ENCODE measurements at places on chromosomes 13 and 19. TPM values are rescaled to one million over a fixed set of nuclear protein-coding genes. Genes with fewer than 3 reads are reported as not detected.

GTF2F2 gene
- total RNA-seq, result 40.1 TPM

KLK2 gene
- total RNA-seq, result not detected

CCDC169 gene
- total RNA-seq, result not detected

RNF6 gene
- total RNA-seq, result 33.2 TPM

SULT2B1 gene
- 4.8 TPM for total RNA-seq

MBD3L3 gene
- total RNA-seq, result not detected

ATP4B gene
- not detected for total RNA-seq

GPR108 gene
- 75.0 TPM for total RNA-seq

LYPD3 gene
- total RNA-seq, result 3.6 TPM

VSIG10L gene
- total RNA-seq, result 4.6 TPM

DNA sequence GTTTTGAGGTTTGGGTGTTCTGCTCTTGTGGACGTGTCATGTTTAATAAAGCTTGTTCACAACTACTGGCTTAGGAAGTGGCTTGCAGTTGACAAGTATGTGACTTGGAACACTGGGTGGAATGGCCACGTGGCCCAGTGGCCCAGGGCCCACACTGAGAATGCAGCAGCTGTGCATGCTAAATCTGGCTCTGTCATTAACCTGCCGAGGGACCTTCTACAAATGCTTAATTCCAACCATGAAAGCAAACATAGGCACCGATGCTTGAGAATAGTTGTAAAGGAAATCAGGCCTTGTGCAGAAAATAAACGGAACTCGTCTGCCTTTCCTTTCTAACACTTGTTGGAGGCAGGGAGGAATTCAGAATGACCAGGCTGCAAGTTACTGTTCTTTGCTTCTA lies 11.6 kb upstream of the CLDN10 start:
- no peak overlapping the region for H3K4me3 ChIP-seq
- no peaks in the 10 kb centered on the region for H3K36me3 ChIP-seq
- H3K27me3 ChIP-seq, result no peaks in the 10 kb centered on the region
- no peak overlapping the region for H3K27ac ChIP-seq

GRCh38 chr19:14471436-14472187 lies 3.5 kb downstream of the PTGER1 start:
- no peak overlapping the region for H3K4me3 ChIP-seq
- no peak for DNase-seq
- H3K36me3 ChIP-seq, result no peaks in the 10 kb centered on the region
- no peaks in the 10 kb centered on the region for H3K27me3 ChIP-seq
- H3K27ac ChIP-seq, result no peak overlapping the region
- H3K4me1 ChIP-seq, result peaks cover 30% of the 10 kb centered on the region

DNA sequence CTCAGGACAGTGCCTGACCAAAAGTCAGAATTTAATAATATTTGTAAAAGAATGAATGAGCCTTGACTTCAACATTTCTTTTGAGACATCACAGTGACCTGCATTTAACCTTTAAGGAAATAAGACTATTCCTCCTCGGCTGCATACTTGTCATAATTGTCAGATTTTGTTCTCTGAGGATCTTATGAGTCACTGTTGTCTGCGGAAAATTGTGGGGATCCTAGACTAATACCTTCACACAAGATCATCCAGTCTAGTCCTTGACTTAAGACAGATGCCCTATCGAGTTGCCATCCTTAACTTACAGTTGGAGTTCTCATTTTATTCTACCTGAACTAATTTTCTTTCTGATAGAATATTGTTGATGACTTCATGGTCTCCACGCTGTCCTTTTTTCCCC lies 198.4 kb downstream of the DLEU7 start:
- H3K27me3 ChIP-seq, result no peaks in the 10 kb centered on the region
- no peak overlapping the region for H3K27ac ChIP-seq
- H3K4me1 ChIP-seq, result no peaks in the 10 kb centered on the region
- no peak overlapping the region for H3K4me3 ChIP-seq
- H3K36me3 ChIP-seq, result no peaks in the 10 kb centered on the region
- DNase-seq, result no peak

- H3K4me1 ChIP-seq, result no peaks in the 10 kb centered on the region
- no peaks in the 10 kb centered on the region for H3K27me3 ChIP-seq
- H3K4me3 ChIP-seq, result no peak overlapping the region
- DNase-seq, result no peak
Measured at GRCh38 chr13:51950722-51951121, 60.5 kb downstream of the ATP7B start.

GRCh38 chr19:16514383-16515019 lies 18.3 kb downstream of the C19orf44 start:
- H3K27me3 ChIP-seq, result no peaks in the 10 kb centered on the region
- no peak overlapping the region for H3K4me3 ChIP-seq
- H3K36me3 ChIP-seq, result peaks cover 16% of the 10 kb centered on the region
- no peaks in the 10 kb centered on the region for H3K4me1 ChIP-seq

DNA sequence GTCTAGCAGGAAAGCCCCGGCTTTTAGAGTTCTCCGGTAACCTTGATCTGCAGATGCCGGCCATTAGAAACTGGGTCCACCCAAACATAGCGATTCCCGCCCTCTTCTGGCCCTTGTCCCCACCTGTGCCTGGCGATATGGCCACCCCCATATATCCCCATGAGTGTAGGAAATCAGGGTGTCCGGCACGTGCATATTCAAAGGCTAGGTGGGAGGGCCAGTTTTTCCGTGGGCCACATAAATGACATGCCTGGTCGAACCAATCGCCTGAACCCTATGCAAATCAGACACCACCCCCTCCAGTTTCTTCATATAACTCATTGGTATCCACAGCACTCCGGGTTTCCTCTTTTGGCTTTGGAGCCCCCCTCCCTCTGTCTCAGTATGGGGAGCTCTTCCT lies 37.4 kb downstream of the ERICH4 start:
- no peaks in the 10 kb centered on the region for H3K36me3 ChIP-seq
- no peak overlapping the region for H3K4me3 ChIP-seq
- H3K27ac ChIP-seq, result no peak overlapping the region
- DNase-seq, result no peak
- H3K27me3 ChIP-seq, result peaks cover 83% of the 10 kb centered on the region

- H3K36me3 ChIP-seq, result no peaks in the 10 kb centered on the region
- H3K4me3 ChIP-seq, result no peak overlapping the region
- DNase-seq, result no peak
- no peak overlapping the region for H3K27ac ChIP-seq
Measured at GRCh38 chr19:11373166-11373884, 1.1 kb upstream of the SWSAP1 start.

DNA sequence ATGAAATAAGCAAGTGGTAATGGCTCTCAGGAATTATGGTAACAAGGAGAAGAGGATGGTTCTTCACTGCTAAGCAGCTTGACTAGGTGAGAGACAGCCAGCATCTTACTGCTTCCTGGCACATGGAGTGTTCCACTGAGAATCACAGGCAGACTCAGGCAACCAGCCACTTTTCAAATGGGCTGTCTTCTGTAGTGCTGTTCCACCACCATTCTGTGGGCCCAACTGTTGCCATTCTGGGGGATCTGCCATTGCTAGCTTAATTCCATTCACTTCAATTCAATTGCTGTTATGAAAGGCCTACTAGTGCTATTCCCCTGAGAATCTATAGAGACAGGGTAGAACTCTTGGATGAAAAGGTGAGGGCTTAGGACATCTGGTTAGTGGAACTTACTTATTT lies 341.9 kb downstream of the KCNRG start:
- DNase-seq, result no peak
- H3K27me3 ChIP-seq, result no peaks in the 10 kb centered on the region
- no peak overlapping the region for H3K4me3 ChIP-seq
- H3K4me1 ChIP-seq, result 0 out of 2 replicates have a peak, but pooled peaks cover 3% of the 10 kb centered on the region
- H3K36me3 ChIP-seq, result no peaks in the 10 kb centered on the region
- no peak overlapping the region for H3K27ac ChIP-seq

DNA sequence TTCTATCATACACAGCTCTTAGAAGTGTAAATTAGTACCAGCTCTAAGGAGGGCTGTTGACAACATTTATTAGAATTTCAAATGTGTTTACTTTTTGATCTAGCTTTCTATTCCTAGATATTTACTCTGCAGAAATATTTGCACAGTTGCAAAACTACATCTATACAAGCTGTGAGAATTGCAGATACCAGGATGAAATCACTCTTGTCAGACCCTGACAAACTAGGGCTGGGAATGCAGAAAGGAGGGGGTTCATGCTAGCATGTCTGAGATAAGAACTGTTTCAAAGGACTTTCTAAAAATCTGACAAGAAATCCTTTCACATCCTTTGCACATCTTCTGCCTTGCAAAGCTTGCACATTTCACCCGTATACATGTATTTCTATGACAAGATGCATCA lies 11.8 kb upstream of the PABPC3 start:
- H3K27me3 ChIP-seq, result no peaks in the 10 kb centered on the region
- no peak overlapping the region for H3K27ac ChIP-seq
- no peak for DNase-seq
- H3K4me3 ChIP-seq, result no peak overlapping the region
- no peaks in the 10 kb centered on the region for H3K4me1 ChIP-seq

GRCh38 chr13:73757481-73758233 lies 376.5 kb downstream of the KLF12 start:
- no peak for DNase-seq
- H3K4me3 ChIP-seq, result no peak overlapping the region

DNA sequence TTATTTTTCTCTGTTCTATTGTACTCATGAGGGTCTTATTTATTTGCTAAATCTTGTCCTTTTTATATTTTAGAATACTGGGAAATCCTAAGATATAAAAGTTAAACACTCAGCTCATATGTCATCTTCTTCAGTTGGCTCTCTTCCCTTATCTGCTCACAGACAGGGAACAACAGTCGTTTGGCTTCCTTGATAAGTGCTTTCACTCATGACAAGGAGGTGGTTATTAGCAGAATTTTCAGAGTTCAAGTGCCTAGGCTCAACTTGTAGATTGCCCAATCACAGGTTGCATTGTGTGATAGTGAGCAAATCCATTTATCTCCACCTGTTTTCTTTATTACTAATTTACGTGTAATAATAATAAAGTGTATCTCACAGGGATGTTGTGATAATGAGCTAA lies 620.3 kb upstream of the PCDH20 start:
- H3K4me1 ChIP-seq, result no peaks in the 10 kb centered on the region
- no peaks in the 10 kb centered on the region for H3K36me3 ChIP-seq
- DNase-seq, result no peak

- H3K27ac ChIP-seq, result peak within 1 kb of the TSS; percentile 58
- no peaks in the 10 kb centered on the region for H3K36me3 ChIP-seq
- H3K27me3 ChIP-seq, result no peaks in the 10 kb centered on the region
Measured at GRCh38 chr19:7595466-7596133, at the start of gene CAMSAP3. CAMSAP3 (plus strand) TSS chr19:7595863; CDS start chr19:7596003, 140 bp downstream.

DNA sequence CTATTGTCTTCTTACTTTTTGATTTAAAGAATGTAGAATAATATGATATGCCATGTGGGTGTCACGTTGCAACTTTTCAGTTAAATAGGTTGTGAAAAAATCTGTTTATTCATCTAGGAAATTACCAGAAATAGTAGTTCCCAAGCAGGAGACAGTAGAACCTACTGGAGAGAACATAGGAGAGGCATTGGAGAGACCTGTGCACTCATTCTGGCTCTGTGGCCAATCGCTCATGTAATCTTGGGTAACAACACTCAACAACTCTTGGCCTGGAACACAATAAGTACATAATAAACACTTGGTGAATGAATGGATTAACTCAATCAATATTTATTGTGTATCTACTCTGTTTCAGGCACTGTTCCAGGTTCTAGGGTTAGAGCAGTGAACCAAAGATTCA lies 35.3 kb downstream of the EDNRB start:
- no peak for DNase-seq
- no peaks in the 10 kb centered on the region for H3K4me1 ChIP-seq
- no peak overlapping the region for H3K27ac ChIP-seq
- H3K36me3 ChIP-seq, result no peaks in the 10 kb centered on the region
- H3K27me3 ChIP-seq, result no peaks in the 10 kb centered on the region
- no peak overlapping the region for H3K4me3 ChIP-seq

DNA sequence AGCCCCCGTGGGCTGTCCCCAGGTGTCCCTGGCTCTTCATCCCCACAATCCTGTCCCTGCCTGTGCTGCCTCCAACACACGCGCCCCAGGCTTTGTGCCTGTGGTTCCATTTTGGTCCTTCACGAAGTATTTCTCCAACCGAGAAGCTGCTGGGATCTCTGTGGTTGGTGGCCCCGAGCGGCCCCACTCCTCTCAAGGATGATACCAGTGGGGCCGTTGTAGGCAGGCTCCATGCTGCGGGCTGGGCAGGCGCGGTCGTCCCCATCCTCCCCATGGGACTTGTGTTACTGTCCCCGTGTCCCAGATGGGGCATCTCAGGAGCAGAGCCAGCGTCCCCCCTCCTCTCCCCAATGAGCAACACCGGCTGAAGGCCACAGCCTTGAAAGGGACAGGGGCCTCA lies 3.7 kb upstream of the ZNF554 start:
- peaks cover 2% of the 10 kb centered on the region for H3K36me3 ChIP-seq
- no peaks in the 10 kb centered on the region for H3K27me3 ChIP-seq
- H3K4me1 ChIP-seq, result peaks cover 6% of the 10 kb centered on the region
- no peak overlapping the region for H3K27ac ChIP-seq
- H3K4me3 ChIP-seq, result no peak overlapping the region
- DNase-seq, result no peak

GRCh38 chr19:13689085-13689484 lies 75.2 kb upstream of the MRI1 start:
- H3K4me1 ChIP-seq, result no peaks in the 10 kb centered on the region
- H3K27me3 ChIP-seq, result no peaks in the 10 kb centered on the region
- DNase-seq, result peak; percentile 61
- H3K27ac ChIP-seq, result no peak overlapping the region
- H3K36me3 ChIP-seq, result no peaks in the 10 kb centered on the region

DNA sequence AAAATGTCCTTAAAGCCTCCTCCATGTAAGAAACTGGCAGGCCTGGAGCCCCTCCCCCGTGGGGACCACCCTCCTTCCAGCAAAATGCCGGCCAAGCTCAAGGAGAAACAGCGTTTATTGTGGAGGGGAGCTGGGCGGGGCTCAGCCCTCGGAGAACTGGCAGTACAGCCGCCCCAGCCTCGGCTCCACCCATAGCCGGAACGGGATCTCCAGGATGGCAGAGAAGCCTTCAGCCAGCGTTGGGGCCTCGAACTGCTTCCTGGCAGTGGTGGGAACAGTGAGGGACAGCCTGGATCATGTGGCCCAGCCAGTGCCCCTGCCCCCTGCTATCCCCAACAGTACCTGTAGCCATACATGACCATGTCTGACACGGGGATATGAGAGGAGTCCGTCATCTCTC lies 6.3 kb downstream of the PNKP start:
- peak overlapping the region; percentile 40 for H3K27ac ChIP-seq
- no peak overlapping the region for H3K4me3 ChIP-seq
- no peak for DNase-seq
- peaks cover 15% of the 10 kb centered on the region for H3K36me3 ChIP-seq
- peaks cover 8% of the 10 kb centered on the region for H3K4me1 ChIP-seq
- no peaks in the 10 kb centered on the region for H3K27me3 ChIP-seq

GRCh38 chr13:48626726-48627451 lies 26.8 kb upstream of the CYSLTR2 start:
- DNase-seq, result no peak
- no peak overlapping the region for H3K27ac ChIP-seq
- no peaks in the 10 kb centered on the region for H3K36me3 ChIP-seq

- DNase-seq, result no peak
- H3K4me3 ChIP-seq, result no peak overlapping the region
- H3K36me3 ChIP-seq, result no peaks in the 10 kb centered on the region
Measured at GRCh38 chr13:108700422-108701170, 71.2 kb downstream of the MYO16 start.

GRCh38 chr19:13172346-13173138 lies 22.3 kb downstream of the IER2 start:
- H3K27me3 ChIP-seq, result no peaks in the 10 kb centered on the region
- no peak for DNase-seq
- H3K27ac ChIP-seq, result peak overlapping the region; percentile 97
- no peaks in the 10 kb centered on the region for H3K36me3 ChIP-seq

All from HCT116 (cell line).